ENCODE measurements at places on chromosomes 13 and 19. TPM values are rescaled to one million over a fixed set of nuclear protein-coding genes. Genes with fewer than 3 reads are reported as not detected.

DNA sequence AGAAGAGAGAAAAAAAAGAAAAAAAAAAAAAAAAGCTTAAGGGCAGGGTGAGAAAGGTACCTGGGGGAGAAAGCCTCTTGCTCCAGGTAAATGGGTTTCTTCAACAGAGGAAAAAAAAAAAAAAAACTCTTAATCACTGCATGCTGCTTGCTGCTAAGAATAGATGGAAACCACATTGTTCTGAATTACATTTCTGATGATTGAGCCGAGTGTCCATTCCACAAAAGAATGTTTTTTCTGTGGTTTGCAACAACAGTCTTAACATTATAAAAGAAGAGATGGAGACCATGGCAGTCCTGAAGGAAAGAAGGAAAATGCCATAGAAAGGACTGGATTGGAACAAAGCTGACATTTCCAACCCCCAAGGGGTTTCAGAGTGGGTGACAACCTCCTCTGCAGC lies 1312.7 kb downstream of the SLITRK1 start:
- no peak for ATAC-seq

The CCDC8 gene
- total RNA-seq = 0.80 TPM

DNA sequence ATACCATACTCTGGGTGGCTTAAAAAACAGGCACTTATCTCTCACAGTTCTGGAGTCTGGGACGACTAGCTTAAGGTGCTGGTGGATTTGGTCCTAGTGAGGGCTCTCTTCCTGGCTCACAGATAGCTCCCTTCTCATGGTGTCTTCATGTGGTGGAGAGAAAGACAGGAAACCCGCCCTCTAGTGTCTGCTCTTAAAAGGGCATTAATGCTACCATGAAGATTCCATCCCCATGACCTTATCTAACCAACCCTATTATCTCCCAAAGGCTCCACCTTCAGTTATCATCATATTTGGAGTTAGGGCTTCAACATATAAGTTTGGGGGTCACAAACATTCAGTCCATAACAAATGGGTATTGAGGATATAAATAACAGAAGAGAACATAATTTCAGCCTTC lies 139.4 kb downstream of the HS6ST3 start:
- no peak for ATAC-seq

The FFAR2 gene
- total RNA-seq = 1.8 TPM
